ENCODE measurements at places on chromosomes 2 and 18. TPM values are rescaled to one million over a fixed set of nuclear protein-coding genes. Genes with fewer than 3 reads are reported as not detected.

Gene CFLAR
- 53.6 TPM for polyA plus RNA-seq

Gene CYS1
- 1.1 TPM for polyA plus RNA-seq

Gene POMC
- polyA plus RNA-seq: 33.6 TPM

Gene PAX8
- polyA plus RNA-seq: 5.6 TPM

Gene ZNF396
- polyA plus RNA-seq: 3.8 TPM

Gene MOB1A
- 44.5 TPM for polyA plus RNA-seq

Gene ABCG5
- 0.08 TPM for polyA plus RNA-seq

Gene C2orf15
- polyA plus RNA-seq: 0.44 TPM

Gene TAF4B
- 2.7 TPM for polyA plus RNA-seq

Gene C1GALT1C1L
- polyA plus RNA-seq: 0.88 TPM

Gene GPR155
- polyA plus RNA-seq: 1.8 TPM

Gene EN1
- not detected for polyA plus RNA-seq

Gene DPP4
- polyA plus RNA-seq: 8.0 TPM

Gene BCL11A
- polyA plus RNA-seq: 6.2 TPM

Gene RNPEPL1
- 259 TPM for polyA plus RNA-seq

Gene GRB14
- 280 TPM for polyA plus RNA-seq

Gene ZBTB7C
- polyA plus RNA-seq: 6.0 TPM

Gene IGFBP5
- polyA plus RNA-seq: 204 TPM

Gene CHRNG
- polyA plus RNA-seq: 0.08 TPM

Gene FMNL2
- polyA plus RNA-seq: 26.1 TPM

Gene DTNA
- 23.1 TPM for polyA plus RNA-seq

Gene ABI2
- polyA plus RNA-seq: 10.2 TPM

Gene ACMSD
- not detected for polyA plus RNA-seq

Gene AGXT
- polyA plus RNA-seq: 0.26 TPM

Gene EHD3
- polyA plus RNA-seq: 4.6 TPM

Gene TFPI
- polyA plus RNA-seq: 25.1 TPM

Gene ASB18
- not detected for polyA plus RNA-seq

Gene RAB27B
- 1.1 TPM for polyA plus RNA-seq

Gene PPM1B
- polyA plus RNA-seq: 13.4 TPM

Gene GATA6
- 48.2 TPM for polyA plus RNA-seq

Gene TRAF3IP1
- polyA plus RNA-seq: 18.5 TPM

Gene SERPINB11
- not detected for polyA plus RNA-seq

Gene KCNG2
- not detected for polyA plus RNA-seq

Gene UPP2
- 0.07 TPM for polyA plus RNA-seq

Gene UGT1A8
- 0.05 TPM for polyA plus RNA-seq

Gene KANSL1L
- 9.2 TPM for polyA plus RNA-seq

Gene EGR4
- 0.20 TPM for polyA plus RNA-seq
